ENCODE measurements at places on chromosomes 7 and 10.
A peak's percentile ranks its signal among the peaks of the same experiment; 100 is the strongest.

DNA sequence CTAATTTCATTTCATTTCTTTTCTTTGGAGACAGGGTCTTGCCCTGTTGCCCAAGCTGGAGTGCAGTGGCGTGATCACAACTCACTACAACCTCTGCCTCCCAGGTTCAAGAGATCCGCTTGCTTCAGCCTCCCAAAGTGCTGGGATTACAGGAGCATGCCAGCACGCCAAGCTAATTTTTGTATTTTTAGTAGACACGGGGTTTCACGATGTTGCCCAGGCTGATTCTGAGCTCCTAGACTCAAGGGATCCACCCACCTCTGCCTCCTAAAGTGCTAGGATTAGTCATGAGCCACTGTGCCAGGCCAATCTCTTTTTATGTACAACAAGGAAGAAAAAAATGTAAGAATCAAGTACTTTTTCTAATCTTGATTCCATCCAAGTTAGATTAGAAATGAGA, 10.7 kb upstream of the KMT2E start:
- peak; percentile 89 for DNase-seq

DNA sequence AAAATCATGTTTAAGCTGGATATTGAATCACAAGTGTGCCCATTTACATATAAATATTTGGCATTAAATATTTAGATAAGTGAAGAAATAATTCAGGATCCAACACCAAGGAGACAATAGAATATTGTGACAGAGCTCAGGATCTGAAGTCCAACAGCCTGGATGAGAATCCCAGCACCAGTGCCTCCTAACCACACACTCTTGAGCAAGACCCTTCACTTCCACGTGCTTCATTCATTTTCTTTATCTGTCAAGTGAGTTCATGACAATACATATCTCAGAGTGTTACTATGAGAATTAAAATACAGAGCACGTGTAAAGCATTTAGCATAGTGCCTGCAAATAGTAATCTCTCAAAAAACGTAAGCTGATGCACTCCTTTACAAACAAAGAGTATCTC, 78.4 kb upstream of the IKZF1 start:
- no peak for DNase-seq

DNA sequence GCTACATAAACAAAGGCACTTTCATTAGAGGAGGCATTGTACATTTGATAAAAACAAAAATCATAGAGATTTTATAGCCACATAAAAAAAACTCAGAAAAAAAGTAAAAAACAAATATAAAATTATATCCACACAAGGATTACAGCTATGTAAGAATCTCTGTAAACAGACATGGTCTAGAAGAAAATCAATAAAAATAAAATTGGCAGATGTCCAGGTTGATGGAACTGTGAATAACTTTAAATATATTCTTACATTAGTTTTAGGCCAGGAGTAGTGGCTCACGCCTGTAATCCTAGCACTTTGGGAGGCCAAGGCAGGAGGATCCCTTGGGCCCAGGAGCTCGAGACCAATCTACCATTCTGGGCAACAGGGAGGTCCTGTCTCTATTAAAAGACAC, 19.2 kb downstream of the SLC35B4 start:
- DNase-seq: no peak

DNA sequence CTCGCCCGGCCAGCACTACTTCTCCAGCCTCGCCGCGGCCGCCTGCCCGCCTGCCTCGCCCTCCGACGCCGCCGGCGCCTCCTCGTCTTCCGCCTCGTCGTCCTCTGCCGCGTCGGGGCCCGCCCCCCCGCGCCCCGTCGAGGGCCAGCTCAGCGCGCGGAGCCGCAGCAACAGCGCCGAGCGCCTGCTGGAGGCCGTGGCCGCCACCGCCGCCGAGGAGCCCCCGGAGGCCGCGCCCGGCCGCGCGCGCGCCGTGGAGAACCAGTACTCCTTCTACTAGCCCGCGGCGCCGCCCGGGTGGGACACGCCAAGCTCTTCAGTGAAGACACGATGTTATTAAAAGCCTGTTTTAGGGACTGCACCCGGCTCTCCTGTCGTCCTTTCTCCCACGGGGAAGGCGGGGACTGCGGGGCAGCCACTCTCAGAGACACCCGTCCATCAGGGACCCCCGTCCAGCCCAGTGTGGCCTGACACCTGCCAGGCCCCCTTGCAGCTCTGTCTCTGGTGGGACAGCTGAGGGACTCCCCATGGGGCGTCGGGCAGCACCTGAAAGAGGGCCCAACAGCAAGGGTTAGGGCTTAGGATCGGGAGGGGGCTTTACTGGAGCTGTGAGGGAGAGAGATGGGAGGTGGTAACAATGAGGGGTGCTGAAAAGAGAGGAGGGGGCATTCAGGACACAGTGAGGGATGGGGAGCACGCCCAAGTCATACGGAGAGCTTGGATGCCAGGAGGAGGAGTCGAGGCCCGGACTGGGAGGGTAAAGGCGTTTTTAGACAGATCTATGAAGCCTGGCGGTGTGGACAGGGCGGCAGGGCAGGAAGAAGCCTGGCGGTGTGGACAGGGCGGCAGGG, 34.7 kb downstream of the SPDYE6 start:
- no peak for DNase-seq
